Foreskin melanocyte (primary cell): ENCODE measurements at places on chromosomes 2 and 18.
A peak's percentile ranks its signal among the peaks of the same experiment; 100 is the strongest.

DNA sequence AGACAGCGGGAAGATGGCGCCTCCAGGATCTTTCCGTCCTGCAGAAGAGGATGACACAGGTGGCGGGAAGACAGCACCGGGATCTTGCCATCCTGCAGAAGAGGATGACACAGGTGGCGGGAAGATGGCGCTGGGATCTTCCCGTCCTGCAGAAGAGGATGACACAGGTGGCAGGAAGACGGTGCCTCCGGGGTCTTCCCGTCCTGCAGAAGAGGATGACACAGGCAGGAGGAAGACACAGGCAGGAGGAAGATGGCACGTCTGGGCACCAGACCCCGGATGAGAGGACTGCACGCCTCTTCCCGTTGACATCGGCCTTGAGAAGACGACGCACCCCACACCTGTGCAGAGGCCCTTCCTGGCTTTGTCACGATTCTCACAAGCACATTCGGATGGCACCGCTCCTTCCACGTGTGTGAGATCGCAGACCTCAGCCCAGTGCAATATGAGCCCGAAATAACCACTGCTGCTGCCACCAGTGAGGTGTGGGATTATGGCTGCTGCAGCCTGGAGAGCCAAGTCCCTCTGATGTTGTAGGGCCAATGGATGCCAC, 79.4 kb upstream of the SNTG2 start:
- DNase-seq: no peak

DNA sequence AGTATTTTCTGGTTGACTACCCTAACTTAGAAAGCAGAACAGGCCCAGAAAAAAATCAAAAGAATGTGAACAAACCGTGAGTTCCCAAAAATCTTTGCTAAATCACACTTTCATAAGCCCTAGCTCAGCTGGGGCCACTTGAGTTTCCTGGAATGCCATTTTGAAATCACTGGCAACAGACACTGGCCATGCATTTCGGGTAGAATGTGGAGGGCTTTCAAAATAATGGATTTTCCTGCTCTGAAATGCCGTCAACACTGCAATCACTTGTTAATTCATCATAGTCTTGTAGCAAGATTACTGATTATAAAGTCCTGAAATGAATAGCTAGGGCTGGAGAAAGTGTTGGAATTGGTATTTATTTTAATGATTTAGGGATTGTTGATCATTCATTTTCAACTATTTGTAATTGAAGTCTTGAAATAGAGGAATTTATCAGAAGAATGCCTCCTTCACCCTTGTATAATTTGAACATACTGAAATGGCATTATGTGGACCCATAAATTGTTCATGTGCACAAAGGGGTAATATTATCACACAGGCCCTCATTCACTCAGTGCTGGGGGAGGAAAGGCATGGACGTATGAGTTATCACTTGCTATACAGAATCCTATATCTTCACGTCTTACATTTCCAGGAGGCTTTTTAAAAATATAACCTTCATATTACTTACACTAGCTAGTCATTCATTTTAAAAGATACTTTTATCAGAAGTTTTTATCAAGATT, 134.8 kb downstream of the DTNA start:
- no peak for DNase-seq

DNA sequence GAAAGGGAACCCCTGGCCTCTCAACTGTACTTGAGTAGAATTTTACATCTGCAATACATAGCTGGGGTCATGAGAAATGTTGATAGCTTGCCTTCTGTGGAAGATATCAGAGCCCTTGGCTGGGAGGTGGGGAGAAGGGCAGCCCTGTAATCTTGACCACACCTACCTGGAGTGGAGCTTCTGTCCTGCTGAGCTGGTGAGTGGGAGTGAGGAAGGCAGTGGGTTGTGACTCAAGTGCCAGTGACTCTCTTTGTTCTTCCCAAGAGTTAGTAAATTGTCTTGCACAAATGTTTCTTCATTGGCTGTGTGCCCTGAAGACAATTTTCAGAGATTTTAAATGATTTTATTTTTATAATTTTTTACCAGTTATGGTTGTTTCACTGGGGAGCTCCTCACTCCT, 277.3 kb downstream of the MBD5 start:
- DNase-seq: no peak

DNA sequence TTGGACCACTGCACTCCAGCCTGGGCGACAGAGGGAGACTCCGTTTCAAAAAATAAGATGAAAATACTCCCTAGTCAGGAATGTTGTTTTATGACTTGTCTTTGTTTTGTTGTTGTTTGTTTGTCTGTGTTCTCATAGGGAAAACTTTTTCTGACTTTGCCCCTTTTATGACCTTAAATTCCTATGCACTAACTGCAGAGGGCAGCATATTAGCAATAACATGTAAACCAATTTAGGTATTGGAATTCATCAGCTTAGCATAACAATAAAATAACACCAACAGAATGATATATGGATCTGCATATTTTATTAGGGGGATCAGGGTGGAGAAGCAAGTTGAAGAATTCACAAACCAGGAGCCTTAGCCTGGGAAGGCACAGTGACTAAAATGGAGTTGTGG, 631.5 kb downstream of the SUCLG1 start:
- DNase-seq: peak; percentile 7

GRCh38 chr2:225073198-225073597, 30.9 kb upstream of the DOCK10 start:
- DNase-seq: no peak

- no peak for DNase-seq
Observed at GRCh38 chr2:229519655-229520430, 194.5 kb downstream of the DNER start.

DNA sequence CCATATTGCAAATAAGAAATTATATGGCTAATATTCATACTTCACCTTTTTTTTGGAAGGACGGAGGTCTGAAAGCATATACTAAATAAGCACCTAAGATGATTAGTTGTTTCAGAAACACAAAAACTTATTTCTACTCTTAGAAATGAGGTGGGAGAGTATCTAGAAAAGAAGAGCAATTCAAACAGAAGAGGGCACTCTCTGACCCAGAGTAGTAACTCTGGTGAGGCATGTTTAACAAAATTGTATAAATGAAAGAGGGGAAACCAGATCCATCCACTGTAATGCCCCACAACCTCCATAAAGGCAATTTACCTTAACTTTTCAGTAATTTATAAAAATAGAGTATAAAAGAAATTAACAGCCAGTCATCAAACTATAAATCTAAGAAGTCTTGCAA, 669.6 kb upstream of the VRK2 start:
- peak; percentile 17 for DNase-seq

DNA sequence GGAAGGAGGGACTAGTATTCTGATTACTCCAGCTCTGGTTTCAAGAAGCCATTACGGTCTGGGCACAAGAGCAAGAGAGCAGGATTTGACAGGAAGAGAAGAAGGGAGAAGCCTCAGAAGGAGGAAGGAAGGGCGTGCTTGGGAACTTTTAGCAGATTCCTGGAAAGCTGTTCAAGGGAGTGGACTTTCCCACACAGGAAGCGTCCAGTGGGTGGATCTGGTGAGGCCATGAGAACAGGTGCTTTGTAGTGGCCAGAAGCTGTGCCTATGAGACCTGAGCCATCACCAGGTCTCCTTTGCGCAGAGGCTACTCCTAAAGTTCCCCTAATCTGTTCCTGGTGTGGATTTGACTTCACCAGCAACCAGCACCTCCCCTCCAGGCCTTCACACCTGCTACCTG, 62.3 kb downstream of the CD226 start:
- DNase-seq: no peak

DNA sequence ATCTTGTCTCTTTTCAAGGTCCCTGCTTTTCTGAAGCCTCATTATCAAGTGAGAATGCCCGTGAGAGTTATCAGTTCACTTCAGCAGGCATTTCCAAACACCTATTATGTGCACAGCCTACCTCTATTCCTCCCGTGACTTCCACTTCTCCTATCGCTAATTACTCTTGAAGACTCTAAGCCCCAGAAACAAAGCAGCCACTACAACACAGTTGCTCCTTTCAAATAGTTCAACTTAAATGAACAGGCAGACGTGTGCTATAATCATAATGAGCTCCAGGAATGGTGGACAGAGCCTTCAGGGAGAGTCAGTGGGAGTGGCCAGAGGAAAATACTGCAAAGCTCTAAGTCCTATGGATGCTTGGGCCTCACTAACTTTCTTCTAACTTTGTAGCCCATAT, 159.0 kb downstream of the RDH14 start:
- no peak for DNase-seq

DNA sequence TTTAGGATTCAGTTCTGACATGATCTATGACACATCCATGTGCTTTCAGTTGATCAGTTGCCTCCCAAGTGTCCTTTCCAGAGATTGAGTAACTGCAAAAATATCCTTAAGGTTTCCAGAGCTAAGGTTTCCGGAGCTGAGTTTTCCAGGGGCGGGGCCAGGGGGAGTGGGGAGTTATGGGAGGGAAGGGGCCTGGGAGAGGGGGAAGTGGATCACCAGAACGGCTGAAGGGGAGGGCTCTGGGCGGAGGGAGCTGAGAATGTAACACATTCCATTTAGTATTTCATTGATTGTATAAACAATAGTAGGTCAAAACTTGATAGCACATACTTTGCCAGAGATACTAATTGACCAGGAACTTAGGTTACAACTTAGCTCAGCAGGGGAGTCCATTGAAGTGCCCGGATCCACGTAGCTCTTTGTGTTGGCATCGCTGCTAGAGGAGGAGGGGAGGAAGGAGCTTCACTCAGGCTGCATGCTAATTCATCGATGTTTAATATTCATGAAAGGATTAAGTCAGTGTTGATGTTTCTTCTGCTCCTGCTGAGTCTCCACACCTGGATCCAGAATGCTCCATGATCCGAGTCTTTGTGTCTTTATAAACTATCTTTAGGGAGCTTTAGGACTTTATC, 289.8 kb downstream of the ALPK2 start:
- no peak for DNase-seq

DNA sequence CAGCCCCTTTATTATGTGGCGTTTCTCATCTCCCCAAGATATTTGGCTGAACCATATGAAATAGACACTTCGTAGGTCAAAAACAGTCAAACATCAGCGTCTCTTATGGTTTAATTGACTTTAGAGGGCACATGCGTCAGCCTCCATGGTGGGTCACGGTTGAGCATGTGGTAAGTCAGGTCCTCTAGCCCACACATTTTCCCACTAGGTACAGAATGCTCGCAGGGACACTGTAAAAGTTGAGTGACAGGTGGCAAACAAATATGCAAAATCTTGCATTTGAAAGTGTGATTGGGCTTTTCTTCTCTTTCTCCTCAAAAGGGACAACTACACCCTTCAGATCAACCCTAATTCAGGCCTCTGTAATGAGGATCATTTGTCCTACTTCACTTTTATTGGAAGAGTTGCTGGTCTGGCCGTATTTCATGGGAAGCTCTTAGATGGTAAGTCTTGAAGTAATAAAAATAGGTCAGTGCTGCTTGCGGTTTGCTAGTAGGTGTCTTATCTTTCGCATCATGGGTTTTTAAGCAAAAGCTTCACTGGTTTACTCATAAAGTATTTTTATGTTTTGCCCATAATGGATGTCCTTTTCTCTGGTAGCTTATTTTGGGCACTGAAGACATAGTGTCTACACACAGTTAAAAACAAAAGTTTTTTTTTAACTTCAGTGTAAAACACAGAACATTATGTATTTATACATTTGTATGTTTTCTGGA, 261.3 kb downstream of the ALPK2 start:
- no peak for DNase-seq

- no peak for DNase-seq
Observed at GRCh38 chr2:27497288-27497627, 619 bp downstream of the GCKR start.

- no peak for DNase-seq
Observed at GRCh38 chr2:60867848-60868247, 13.5 kb upstream of the REL start.

GRCh38 chr2:218999881-219000568, 6.8 kb upstream of the CRYBA2 start:
- DNase-seq: no peak

- no peak for DNase-seq
Observed at GRCh38 chr2:80288576-80288975, 16.0 kb downstream of the LRRTM1 start.

- no peak for DNase-seq
Observed at GRCh38 chr18:70154591-70155194, 50.8 kb downstream of the RTTN start.
